ENCODE measurements at places on chromosomes 7 and 10.
A peak's percentile ranks its signal among the peaks of the same experiment; 100 is the strongest.

DNA sequence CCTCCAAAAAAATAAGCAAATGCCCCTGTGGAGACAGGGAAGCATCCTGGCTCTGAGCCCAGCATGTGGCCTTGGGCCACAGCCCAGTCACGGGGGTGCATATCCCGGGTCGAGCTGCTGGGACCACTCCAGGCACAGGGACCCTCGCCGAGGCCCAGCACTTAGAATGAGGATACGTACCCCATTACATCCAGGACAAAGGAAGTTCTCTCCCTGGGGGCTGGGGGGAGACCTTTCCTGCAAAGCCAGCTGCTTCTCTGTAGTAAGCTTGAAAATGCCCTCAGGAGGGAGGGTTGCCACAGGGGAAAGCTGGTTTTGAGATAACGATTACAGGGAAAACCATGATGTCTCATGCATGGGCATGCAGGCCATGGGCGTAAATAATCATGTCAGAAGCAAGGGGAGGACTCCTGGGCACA is 75.5 kb downstream of the HIPK2 start:
- DNase-seq: peak; percentile 23

GRCh38 chr10:27158421-27158820 is 3.3 kb downstream of the MASTL start:
- no peak for DNase-seq

- DNase-seq: no peak
These were observed 242.5 kb upstream of the TMEM229A start for GRCh38 chr7:124275411-124275810.

- DNase-seq: no peak
These were observed at the start of gene INHBA for GRCh38 chr7:41702635-41703371. INHBA (minus strand) TSS chr7:41703090; CDS start chr7:41700374, 2,716 bp downstream.
